Activated naive CD8-positive, alpha-beta T cell treated with anti-CD3 and anti-CD28 coated beads, Interleukin-2, amount 50 U/mL, for 16 hours (primary cell): ENCODE measurements at places on chromosomes 5 and 9.

GRCh38 chr9:120923620-120924328 lies 2.8 kb downstream of the TRAF1 start:
- DNase-seq: no peak

GRCh38 chr9:79221084-79221483 lies 350.7 kb upstream of the TLE4 start:
- no peak for DNase-seq

DNA sequence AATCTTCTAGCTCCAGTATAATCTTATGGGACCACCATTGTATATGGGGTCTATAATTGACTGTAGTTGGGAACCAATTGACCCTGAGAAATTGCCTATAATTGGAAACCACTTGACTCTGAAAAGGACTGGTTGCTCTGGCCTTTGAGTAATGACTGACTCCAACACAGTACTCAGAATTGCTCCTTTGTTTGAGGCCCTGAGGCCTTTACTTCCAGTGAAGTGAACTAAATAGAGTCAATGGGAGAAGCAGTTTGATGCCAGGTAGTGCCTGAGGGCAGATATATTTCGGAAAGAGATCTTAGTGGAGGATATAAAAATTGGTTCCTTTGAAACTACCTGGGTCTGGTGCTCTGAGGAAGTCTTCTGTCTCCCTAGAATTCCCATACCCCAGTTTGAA lies 16.0 kb upstream of the TMEM171 start:
- DNase-seq: no peak

DNA sequence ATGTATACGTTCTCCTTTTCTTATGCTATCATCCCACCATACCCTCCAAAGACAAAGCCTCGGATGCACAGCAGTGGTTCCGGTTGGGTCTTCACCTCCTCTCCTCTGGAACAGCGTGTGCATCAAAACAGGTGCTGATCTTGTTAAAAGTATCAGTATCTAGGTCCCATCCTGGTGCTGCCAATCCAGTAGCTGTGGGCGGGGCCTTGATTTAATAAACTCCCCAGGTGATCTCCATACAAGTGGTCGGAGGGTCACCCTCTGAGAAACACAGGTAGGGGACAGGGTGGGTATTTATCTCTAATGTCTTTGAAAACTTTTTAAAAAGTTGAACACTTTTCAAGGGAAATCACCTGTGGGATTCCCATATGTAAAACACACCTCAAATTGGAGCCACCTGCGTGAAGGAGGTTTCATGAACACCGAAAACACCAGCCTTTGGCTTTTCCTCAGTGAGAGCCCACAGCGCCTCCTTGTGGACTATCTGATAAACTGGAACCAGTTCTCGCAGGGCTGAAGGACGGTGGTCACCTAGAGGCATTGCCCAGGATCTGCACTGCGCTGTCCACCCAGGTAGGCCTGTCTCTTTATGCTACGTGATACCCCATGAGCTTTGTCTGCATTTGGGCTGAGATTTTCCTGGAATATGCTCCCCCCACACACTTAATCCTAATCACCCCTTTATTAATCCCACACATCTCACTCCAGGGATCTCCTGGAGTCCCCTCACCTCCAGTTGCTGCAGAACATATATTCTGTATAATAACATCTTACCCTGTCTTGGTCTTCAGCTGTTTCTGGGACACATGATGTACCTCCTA lies 80.5 kb upstream of the EPB41L4B start:
- DNase-seq: no peak

GRCh38 chr9:2919347-2919746 lies 75.5 kb upstream of the PUM3 start:
- no peak for DNase-seq

- DNase-seq: no peak
These were observed 22.8 kb upstream of the ANKRD18A start for GRCh38 chr9:38642951-38643814.

GRCh38 chr9:125541840-125542243 lies 165.2 kb downstream of the MAPKAP1 start:
- no peak for DNase-seq

GRCh38 chr5:132790201-132790865 lies 13.3 kb upstream of the SEPTIN8 start:
- no peak for DNase-seq

- DNase-seq: no peak
These were observed 26.2 kb downstream of the RASGRF2 start for GRCh38 chr5:80986382-80986781.

GRCh38 chr5:130323804-130324454 lies 419.7 kb downstream of the CHSY3 start:
- DNase-seq: no peak

- no peak for DNase-seq
These were observed 561.3 kb upstream of the WWC1 start for GRCh38 chr5:167730121-167730520.

- no peak for DNase-seq
These were observed 87.4 kb upstream of the FER start for GRCh38 chr5:108660291-108660690.

- DNase-seq: no peak
These were observed 24.0 kb upstream of the C5orf63 start for GRCh38 chr5:127097278-127097677.

DNA sequence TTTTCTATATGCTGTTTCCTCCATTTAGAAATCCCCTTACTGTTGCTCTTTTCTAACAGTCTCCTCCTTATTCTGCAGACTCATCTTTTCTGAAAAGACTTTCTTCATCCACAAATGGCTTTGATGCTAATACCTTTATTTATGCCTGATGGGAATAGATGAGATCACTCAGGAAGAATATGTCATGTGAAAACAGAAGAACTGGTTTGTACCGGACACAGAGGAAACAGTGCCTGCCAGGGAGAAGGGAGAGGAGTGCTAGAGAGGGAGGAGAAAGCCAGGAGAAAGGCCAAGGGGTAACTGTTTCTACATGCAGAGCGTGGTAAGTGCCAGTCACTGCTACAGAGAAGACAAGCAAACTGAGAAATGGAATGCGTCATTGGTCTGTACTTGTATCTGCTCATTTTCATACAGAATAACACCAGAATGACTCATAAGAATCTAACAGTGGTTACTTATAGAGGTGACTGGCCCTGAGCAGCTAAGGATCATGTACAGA lies 45.9 kb upstream of the PJA2 start:
- DNase-seq: no peak
